ENCODE measurements at places on chromosomes 12 and 14. TPM values are rescaled to one million over a fixed set of nuclear protein-coding genes. Genes with fewer than 3 reads are reported as not detected.
A peak's percentile ranks its signal among the peaks of the same experiment; 100 is the strongest.

Gene P2RX7
- 0.04 TPM for polyA plus RNA-seq

Gene SERPINA3
- not detected for polyA plus RNA-seq

Gene OTOGL
- polyA plus RNA-seq: not detected

DNA sequence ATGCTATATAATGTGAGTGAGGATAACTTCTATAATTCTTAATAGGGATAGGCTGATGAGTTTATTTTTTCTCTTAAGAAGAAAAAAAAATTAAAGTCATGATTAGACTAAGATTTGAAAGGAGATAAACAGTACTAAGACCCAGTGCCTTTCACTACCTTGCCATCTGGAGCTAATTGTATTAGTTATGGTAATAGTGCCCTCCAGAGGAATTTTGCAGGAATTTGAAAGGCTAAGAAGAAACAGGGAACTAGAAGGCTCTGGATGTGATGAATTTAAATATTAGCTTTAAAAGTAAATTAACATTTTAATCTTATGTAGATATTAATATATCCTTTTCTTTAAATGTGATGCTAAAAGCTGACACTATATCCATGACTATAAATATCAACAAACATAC is 36.6 kb upstream of the PIK3C2G start:
- DNase-seq: peak; percentile 29

GRCh38 chr12:52243856-52244614 is 11.0 kb downstream of the KRT7 start:
- peak; percentile 90 for DNase-seq

Gene CAPZA3
- not detected for polyA plus RNA-seq

GRCh38 chr14:73472185-73473114 is 14.1 kb upstream of the NUMB start:
- peak; percentile 61 for DNase-seq

Gene CALM1
- polyA plus RNA-seq: 452 TPM

DNA sequence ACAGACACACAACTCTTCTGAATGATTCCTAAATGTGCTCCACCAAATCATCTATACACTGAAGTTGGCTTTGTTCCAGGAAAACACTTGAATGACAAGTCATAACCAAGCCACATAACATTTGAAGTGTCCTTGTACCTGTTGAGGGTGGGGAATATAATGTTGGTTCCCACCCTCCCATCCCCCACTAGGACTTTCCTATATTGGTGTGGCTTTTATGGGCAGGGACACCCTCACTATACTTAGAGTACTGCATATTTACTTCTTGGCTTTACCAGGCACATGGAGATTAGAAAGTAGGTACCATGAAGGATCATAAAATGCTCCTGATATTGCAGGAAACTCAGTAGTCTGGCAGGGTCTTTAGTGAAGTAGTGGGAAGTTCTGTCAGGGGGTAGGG is 9.7 kb upstream of the BHLHE41 start:
- no peak for DNase-seq

GRCh38 chr12:26298785-26299621 is 103.6 kb downstream of the SSPN start:
- DNase-seq: peak; percentile 88

DNA sequence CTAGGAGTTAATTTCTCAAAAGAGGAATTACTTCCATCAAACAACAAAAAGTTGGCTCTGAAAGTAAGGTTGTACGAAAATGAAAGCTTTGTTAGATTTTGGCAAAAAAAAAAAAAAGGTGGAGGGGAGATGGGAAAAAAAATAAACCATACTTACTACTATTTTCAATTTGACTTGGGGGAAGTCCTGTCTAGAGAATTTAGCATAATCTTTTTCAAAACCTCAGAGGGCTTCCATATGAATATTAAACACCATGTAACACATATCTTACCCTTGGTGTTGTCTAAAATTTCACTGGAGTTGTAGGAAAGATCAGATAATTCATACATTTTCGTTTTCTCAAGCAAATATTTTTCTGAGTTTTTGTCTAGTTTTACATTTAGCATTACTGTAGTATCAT is 17.5 kb downstream of the GRIP1 start:
- no peak for DNase-seq

DNA sequence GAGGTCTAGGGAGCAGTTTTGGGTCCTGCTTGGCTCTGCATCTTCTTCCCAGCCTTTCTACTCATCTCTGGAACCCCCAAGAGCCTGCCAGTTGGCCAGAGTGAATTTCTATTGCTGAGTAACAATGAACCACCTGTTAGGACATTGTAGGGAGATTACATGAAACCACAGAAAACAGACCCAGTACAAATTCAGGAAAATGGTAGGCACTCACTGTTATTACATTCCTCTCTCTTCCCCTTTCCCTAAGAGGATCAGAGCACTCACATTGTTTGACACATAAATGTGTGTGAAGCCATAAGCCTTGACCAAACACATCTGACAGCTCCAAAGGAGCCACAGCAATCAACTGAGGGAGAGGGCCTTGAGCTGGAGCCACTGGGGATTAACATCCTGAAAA is 216.1 kb downstream of the TMEM132D start:
- no peak for DNase-seq

- no peak for DNase-seq
These were observed 1272.5 kb upstream of the SEL1L start for GRCh38 chr14:82805892-82806825.

- DNase-seq: no peak
These were observed 15.7 kb downstream of the FOXG1 start for GRCh38 chr14:28782301-28782700.

GRCh38 chr12:122834921-122835749 is at the start of gene HIP1R:
HIP1R (plus strand) TSS chr12:122835457; CDS start chr12:122835551, 94 bp downstream.
- DNase-seq: no peak

- no peak for DNase-seq
These were observed 50.5 kb downstream of the SAMD4A start for GRCh38 chr14:54617467-54617866.

DNA sequence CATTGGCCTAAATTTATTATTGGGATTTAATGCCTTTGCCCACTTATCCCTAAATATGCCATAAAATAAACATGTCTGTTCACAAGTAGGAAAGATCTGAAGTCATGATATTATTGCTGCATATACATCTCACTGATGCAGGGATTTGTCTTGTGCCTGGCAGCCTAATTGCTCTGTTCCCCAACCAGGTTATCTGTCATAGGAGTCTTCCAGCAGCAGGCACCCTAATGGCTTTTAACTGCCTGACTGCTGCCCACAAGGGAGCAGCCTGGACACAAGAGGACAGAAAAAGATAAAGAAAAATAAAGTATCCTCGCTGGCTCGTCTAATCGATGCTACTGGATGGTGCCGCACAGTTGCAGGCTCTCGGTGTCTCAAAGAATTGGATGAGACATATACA is 337.6 kb upstream of the FAR2 start:
- no peak for DNase-seq

GRCh38 chr12:82648259-82648909 is 38.3 kb upstream of the TMTC2 start:
- DNase-seq: no peak

DNA sequence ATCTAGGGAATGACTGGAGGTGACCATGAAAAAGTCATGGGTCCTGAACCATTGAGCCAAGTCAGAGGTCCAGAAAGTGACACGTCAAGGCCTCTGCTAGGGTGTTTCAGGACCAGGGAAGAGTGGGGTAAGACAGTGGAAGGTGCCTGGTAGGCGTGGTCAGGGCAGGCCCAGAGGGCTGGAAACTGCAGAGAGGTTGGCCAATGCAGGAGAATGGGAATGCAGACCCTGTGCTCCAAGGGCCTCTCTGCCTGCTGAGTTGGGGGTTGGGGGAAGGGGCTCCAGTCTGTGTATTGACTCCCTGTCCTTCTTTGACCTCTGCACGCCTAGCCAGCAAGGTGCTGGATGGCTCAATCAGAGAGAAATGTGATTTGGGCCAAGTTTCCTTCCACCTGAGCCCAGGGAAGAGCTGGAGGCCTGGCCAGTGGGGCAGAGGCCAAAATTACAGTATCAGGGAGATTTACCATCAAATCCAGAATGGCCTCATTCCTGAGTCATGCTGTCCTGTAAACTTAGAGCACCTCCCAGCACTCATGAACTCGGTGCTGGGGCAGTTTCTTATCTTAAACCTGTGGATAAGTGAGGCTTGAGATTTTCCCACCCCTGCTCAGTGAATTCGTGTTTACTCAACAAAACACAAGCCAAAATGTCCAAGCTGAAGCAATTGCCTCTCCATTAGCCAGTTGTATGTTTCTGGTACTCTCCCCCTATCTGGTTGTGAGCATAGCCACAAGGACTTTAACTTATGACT is 24.4 kb downstream of the IRF2BPL start:
- no peak for DNase-seq

Measured in foreskin keratinocyte (primary cell).